ENCODE measurements at places on chromosomes 12 and 14.

GRCh38 chr14:103641161-103641560, 12.2 kb downstream of the KLC1 start:
- no peak for DNase-seq

- DNase-seq: no peak
Measured at GRCh38 chr12:115322275-115322674, 638.3 kb upstream of the TBX3 start.

DNA sequence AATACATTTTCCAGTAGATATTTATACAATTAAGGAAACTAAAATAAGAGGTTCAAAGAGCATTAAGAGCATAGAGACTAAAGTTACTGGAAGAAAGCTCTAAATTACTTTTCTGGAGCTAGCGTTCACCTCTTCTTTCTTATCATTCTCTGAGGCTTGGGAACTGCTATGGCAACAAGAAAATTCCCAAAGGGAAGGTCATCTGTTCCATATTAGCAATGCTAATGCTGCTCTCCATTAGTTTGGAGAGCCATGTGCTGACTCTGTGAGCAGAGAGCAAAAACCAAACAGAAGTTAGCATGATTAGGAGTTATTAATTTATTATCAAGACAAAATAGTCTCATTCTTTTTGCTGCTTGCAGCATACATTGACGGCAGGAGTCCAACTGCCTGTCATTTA, 143.1 kb upstream of the SLC16A7 start:
- DNase-seq: no peak

GRCh38 chr14:54805070-54805444, 97.6 kb downstream of the GCH1 start:
- no peak for DNase-seq

- no peak for DNase-seq
Measured at GRCh38 chr14:101130861-101131260, 227.3 kb upstream of the RTL1 start.

DNA sequence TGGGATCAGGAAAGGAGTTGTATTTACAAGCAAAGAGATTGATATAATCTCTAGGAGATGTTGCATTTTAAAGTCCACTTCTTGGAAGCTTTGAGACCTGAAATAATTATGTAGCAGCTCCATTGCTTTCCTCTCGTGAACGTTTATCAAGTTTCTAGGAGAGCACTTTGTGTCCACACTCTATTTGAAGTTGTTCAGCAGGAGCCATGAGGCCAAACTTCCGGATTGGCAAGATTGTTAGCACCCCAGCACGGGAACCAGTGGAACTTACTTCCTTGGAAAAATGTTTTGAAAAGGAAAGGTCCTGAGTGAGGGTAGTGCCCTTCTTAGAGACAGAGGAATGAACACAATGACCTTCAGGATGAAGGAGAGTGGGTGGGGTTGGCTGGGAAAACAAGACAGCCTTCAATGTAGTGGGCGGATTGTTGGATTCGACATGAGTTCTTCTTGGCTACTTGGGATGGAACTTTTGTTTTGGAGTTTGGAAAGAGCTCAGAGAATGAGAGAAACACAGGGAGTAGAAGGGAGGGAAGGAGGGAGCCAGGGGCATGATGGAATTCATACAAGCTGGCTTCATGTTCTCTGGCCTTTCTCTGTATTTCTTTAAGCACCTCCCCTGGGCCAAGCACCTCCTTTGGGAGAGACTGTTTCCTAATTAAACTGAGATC, 23.8 kb upstream of the CISTR start:
- DNase-seq: no peak

GRCh38 chr14:105120056-105120455, 48.5 kb downstream of the JAG2 start:
- DNase-seq: no peak

- DNase-seq: no peak
Measured at GRCh38 chr14:92585981-92586937, 72.7 kb downstream of the RIN3 start.

- DNase-seq: no peak
Measured at GRCh38 chr12:22238211-22238610, 96.3 kb downstream of the ST8SIA1 start.

- DNase-seq: no peak
Measured at GRCh38 chr12:75814851-75815754, 216.5 kb downstream of the PHLDA1 start.

DNA sequence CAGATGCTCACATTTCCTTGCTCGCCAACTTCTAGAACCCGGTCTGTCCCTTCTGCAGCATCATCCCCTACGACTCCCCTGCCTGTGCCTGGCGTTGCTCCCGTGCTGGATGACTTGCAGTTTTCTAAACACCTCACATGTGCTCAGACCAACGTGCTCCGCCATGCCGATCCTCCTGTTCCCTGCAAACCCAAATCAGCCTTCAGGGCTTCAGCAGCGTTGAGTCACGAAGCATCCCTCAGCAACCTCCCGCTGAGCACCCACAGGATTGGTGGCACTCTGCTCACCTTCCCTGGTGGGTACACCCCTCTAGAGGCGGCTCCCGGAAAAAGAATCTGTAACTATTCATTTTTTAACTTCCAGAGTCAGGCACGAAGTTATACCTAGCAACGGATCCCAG, 2.8 kb upstream of the PIWIL1 start:
- DNase-seq: peak; percentile 61

DNA sequence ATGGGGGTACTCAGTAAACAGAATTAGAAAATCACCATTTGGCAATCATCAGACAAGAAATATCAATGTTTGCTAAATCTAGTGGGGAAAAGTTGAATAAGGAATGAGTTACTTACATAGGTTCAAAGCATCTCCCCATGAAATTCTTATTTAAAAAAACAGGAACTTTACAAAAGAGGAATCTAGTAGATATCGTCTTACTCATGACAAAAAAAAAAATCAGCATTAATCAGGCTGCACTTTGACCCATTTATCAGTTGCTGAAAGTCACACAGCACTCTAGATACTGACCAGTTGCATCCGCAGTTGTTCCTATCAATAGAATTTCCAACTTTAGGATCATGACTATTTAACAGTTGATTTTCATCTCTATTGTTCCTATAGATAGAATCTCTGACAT, 5.8 kb upstream of the DICER1 start:
- no peak for DNase-seq

GRCh38 chr12:25130741-25131188, 64.2 kb downstream of the DNAI7 start:
- DNase-seq: no peak

DNA sequence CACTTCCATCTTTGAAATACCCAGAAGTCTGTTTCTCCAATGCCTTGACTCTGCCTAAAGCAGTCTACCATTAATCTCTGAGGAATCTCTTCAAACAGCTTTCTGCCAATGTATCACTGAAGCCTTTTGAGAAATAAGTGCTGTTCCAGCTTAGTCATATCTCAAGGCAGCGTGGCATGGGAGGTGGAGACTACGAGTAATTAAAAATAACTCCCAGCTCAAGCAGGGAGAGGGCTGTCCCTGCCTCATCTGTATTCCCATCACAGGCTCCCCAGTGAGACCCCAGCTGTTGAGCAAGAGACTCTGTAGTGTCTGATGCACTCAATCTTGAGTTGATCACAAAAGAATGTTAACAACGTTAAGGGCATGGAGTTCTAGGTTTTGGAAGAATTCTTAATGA, 700.6 kb downstream of the DIO2 start:
- no peak for DNase-seq

DNA sequence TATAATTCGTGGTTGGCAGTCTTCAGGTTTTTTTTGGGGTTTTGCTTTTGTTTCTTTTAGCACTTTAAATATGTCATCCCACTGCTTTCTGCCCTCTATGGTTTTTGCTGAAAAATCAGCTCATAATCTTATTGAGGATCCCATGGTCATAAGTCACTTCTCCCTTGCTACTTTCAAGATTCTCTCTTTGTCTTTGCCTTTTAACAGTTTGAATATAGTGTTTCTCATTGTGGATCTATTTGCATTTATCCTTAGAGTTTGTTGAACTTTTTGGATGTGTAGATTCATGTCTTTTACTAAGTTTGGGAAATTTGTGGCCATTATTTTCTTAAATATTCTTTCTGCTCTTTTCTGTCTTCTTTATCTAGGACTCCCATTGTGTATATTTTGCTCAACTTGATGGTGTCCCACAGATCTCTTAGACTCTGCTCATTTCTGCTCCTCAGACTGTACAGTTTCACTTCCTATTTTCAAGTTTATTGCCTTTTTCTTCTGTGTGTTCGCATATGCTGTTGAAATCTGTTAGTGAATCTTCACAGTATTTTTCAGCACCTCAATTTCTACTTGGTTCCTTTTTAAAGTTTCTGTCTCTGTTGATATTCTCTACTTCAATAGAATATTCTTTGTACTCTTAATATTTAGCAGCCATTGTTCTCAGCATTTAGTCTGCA, 70.8 kb downstream of the WNK1 start:
- no peak for DNase-seq

DNA sequence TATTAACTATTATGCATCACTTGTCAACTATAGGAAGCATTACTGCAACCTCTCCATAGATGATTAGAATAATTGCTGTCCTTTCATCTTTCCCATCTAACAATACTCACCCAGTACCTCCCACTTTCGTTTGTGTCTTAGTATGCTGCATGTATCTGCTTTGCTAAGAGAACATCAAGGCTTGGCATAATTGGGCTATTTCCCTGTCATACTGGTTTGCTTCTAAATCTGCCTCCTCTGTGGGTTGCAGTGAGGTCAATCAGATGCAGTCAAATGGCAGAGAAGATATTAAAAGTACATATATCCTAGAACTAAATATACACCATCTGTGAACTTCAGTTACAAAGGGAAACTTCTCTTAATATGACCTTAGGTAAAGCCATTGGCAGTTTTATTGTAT, 710.8 kb downstream of the DIO2 start:
- no peak for DNase-seq

- no peak for DNase-seq
Measured at GRCh38 chr12:26533211-26533610, 299.8 kb downstream of the ITPR2 start.

GRCh38 chr14:91232052-91232451, 12.5 kb downstream of the GPR68 start:
- DNase-seq: no peak
